ENCODE measurements at places on chromosomes 13 and 19.
A peak's percentile ranks its signal among the peaks of the same experiment; 100 is the strongest.

DNA sequence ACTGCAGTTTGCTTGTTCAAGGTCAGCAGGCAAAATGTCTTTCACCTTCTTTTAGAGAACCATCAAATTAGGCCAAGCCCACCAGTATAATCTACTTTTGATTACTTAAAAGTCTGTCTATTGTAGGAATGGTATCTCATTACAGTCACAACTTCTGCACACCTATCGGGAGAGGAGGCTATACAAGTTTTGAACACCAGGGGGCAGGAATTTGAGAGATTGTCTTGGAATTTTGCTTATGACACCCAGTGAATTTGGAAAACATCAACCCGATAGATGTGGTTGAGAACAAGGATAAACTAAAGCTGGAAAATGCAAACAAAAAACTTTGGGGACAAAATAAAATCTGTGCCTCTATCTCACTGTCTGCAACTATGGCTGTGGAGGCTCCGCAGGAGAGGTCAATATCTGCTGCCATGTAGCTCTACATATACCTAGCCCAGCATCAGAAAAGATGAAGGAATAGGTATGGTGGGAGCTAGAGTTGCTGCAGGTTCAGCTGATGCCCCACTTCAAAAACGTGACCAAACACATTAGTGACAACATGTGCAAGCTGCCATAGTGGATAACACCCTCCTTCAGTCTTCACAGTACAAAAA is 1299.2 kb upstream of the SPRY2 start:
- no peak for DNase-seq

DNA sequence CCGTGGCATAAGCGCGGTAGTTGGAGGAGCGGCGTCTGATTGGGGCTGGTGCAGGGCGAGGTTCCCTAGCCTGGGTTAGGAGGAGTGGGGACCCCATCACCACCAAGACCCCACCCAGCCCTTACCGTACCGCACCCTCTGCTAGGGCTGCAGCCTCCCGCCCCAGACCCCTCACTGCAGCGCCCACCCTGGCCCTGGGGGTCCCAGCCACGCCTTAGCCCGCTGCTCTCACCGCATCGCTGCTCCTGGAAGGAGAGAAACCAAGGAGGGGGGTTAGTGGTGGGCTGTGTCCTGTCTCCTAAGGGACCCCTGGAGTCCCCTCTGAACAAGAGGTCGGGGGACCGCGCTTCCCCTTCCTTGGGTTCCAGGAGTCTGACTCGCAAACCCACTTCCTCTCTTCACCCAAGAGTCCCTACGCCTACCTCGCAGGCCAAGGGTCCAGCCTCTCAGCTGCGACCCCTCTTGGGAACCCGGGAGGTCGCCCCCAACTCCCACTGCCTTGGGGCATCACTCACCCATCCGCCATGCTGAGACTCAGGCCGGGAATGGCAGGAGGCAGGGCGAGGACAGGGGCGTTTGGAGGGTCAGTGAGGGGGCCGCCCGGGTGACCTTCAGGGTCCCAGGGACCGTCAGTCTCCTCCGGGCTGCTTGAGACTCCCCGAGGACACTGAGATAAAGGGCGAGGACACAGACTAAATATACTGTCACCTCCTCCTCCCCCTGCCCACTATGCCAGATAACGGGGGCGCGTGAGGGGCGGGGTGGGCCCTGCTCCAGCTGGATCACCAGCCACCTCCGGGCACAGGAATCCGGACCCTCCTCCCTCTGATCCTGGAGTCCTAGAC is at the start of gene TNNI3:
TNNI3 (minus strand) TSS at position 669 of the 845 bp plus-strand sequence; CDS start at position 526, 143 bp downstream.
- peak; percentile 67 for DNase-seq

- no peak for DNase-seq
Observed at GRCh38 chr13:112526146-112526853, 61.7 kb downstream of the TUBGCP3 start.

GRCh38 chr13:92158346-92158745 is 759.9 kb downstream of the GPC5 start:
- DNase-seq, result no peak

GRCh38 chr19:47529018-47529742 is 14.3 kb upstream of the NAPA start:
- no peak for DNase-seq

DNA sequence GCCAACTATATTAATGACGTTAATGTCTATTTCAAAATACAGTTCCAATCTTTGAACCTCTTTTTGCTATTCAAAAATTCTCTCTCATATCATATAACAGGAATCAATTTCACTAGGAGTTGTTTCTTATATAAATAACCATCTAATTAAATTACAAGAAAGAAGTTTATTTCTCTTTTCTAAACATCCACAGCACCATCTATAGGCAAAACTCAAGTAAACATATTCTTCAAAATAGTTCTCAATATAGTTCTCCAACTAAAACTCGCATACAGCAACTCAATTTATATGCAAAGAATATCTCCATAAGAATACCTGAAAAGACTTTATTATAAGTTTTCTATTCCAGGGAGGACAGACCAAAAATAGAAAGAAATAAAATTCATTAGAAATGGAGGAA is 65.6 kb downstream of the RBM26 start:
- no peak for DNase-seq

- no peak for DNase-seq
Observed at GRCh38 chr19:28840891-28841290, 372.1 kb downstream of the UQCRFS1 start.

DNA sequence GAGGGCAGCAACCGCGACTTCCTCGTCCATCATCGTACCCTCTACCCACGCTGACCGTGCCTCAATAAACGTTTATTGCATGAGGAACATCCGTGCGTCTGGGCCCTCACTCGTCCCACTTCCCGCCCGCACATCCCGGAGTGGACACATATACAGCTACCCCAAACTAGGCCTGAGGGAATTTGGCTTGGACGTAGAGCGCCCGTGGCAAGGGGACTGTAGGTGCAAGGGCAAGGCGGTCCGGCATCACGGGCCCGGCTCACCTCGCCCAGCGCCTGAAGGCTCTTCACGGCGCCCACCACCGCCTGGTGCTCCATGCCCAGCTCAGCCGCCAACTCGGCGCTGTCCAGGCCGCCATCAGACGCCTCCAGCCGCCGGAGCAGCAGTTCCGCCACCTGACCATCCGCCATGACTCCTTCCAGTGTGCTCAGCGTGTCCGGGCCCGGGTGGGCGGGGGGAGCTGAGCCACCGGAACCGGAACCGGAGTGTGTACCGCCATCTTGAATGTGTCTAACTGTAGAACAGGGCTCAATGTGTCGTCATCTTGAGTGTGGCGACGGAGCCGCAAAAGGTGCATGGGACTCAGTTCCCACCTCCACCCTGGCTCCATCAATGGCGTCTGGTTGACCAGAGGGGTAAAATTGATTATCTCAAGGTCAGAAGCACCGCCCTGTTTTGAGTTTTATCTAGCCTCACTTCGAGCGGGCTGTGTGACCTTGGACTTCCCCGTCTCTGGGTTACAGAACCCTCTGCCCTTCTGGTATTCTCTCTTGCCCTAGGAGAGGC is at the start of gene FARSA:
FARSA (minus strand) TSS at position 425 of the 786 bp plus-strand sequence; CDS start at position 410, 15 bp downstream.
- DNase-seq, result peak; percentile 95

- no peak for DNase-seq
Observed at GRCh38 chr13:70386919-70387318, 278.7 kb upstream of the KLHL1 start.

GRCh38 chr13:28337166-28338005 is 157.5 kb downstream of the FLT1 start:
- DNase-seq, result no peak

GRCh38 chr13:53907891-53908290 is 879.3 kb downstream of the OLFM4 start:
- DNase-seq, result no peak

DNA sequence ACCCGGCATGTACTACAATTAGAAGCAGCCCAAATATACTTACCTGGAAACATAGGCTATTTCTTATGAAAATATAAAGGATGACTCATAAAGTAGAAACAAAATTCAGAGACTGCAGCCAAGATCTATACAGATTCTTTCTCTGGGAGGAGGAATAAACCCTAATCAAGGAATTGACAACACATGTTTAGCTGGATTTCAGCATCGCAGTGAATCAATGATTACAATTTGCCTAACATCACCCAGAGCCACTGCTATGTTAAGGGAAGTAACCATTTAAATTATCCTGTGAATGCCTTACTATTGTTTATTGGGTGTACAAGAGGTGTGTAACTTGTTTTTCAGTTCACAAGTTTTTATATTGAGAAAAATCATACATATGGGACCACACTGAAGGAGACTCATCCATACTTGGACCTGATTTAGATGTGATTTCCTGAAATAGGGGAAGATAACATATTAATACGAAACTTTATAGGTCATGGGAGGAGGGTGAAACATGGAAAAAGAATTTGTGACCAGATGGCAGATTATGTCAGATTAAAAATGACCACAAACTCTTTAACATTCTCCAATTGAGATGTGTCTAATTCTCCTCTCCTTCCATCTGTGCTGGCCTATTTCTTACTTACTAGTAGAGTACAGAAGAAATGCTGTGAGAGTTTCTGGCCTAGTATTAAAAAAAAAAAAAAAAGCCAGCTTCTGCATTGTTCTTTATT is 1168.4 kb downstream of the SLITRK1 start:
- DNase-seq, result no peak

- no peak for DNase-seq
Observed at GRCh38 chr13:28495538-28496187, 735 bp upstream of the FLT1 start.

DNA sequence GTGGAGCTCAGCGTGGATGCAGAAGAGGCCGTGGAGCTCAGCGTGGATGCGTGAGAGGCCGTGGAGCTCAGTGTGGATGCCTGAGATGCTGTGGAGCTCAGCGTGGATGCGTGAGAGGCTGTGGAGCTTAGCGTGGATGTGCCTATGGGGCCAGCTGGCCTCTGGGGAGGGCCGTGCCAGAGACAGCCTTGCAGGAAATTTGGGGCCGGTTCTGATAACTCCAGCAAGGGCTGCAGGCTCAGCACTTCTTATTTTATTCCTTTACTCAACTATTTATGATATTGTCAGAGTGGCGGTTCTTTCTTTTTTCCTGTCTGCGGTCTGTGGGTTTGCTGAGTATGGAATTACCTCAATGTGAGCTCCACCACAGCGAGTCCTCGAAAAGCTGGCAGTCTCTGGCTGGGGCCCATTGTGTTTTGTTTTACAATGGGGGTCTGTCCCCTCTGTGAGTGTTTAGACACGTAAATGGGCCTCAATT is 17.8 kb upstream of the TMEM255B start:
- DNase-seq, result no peak

GRCh38 chr13:42466123-42466522 is 107.8 kb upstream of the TNFSF11 start:
- no peak for DNase-seq

DNA sequence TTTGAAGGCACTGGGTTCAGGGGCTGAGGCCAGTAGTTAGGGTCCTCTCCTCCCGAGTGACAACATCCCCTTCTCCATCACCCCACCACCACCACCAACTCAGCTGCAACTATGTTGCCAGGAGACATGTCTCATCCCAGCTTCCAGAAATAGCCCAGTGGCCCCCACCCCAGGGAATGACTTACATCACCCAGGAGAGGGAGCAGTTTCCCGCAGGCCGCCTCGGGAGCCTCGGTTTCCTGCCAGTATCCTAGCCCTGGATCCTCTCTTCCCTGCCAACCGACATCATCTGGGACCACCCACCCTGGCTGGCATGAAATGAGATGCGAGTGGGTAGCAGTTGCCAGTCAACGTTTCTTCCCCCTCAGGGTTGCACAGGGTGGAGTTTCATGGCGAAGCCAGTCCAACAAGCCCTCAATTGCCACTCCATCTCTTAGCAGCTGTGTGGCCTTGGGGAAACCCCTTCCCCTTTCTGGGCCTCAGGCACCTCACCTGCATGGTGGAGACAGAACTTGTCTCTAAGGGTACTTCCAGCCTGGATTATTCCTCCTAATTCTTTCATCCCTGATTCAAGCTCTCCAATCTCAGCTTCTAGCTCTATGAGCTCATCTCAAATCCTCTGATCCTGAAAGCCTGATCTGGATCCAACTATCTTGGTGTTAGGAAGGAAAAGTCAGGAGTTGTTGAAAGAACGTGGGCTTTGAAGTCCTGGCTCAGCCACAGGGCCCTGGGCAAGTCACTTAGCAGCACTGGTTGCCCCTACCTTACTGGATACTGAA is 3.9 kb upstream of the GSK3A start:
- no peak for DNase-seq

GRCh38 chr19:2812414-2813234 is 7.0 kb upstream of the ZNF554 start:
- no peak for DNase-seq
